GM04503 (cell line): ENCODE measurements at places on chromosomes 7 and 10.

- no peak for DNase-seq
These were observed 74.7 kb upstream of the SEPHS1 start for GRCh38 chr10:13422800-13423199.

- DNase-seq: no peak
These were observed 1.9 kb upstream of the STX1A start for GRCh38 chr7:73721377-73721817.

GRCh38 chr7:69780379-69780778 lies 182.1 kb downstream of the AUTS2 start:
- no peak for DNase-seq

GRCh38 chr10:71893920-71894319 lies 42.9 kb upstream of the PSAP start:
- no peak for DNase-seq

DNA sequence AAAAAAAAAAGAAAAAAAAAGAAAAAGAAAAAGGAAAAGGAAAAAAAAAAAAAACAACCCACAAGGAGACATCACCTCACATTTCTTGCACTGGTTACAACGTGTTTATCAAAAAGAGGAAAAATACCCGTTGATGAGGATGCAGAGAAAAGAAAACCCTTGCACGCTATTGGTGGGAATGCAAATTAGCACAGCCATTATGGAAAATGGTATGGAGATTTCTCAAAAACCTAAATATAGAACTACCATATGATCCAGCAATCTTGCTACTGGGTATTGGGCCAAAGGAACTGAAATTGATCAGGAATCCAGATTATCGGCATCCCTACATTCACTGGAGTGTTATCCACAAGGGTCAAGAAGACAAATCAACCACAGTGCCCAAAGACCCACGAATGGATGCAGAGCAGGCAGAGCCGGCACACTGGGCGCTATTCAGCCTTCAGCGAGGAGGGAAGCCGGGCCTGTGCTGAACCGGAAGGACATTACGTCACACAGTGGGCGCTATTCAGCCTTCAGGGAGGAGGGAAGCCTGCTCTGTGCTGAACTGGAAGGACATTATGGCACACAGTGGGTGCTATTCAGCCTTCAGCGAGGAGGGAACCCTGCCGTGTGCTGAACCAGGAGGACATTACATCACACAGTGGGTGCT lies 258.7 kb downstream of the ZMYND11 start:
- no peak for DNase-seq

DNA sequence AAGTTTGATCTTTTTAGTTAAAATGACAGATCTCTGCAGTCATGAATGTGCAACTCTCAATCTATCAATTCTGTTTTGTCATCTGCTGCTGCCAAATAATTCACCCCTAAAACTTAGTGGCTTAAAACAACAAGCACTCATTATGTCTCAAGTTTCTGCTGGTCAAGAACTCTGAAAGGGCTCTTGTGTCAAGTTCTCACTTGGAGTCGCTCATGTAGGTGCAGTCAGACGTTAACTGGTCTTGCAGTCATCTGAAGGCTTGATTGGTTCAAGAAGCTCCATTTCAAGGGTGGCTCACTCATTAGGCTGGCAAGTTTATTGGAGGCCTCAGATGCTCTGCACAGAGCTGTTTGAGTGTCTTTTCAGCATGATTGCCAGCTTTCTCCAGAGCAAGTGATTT lies 28.5 kb upstream of the LRRC72 start:
- no peak for DNase-seq

DNA sequence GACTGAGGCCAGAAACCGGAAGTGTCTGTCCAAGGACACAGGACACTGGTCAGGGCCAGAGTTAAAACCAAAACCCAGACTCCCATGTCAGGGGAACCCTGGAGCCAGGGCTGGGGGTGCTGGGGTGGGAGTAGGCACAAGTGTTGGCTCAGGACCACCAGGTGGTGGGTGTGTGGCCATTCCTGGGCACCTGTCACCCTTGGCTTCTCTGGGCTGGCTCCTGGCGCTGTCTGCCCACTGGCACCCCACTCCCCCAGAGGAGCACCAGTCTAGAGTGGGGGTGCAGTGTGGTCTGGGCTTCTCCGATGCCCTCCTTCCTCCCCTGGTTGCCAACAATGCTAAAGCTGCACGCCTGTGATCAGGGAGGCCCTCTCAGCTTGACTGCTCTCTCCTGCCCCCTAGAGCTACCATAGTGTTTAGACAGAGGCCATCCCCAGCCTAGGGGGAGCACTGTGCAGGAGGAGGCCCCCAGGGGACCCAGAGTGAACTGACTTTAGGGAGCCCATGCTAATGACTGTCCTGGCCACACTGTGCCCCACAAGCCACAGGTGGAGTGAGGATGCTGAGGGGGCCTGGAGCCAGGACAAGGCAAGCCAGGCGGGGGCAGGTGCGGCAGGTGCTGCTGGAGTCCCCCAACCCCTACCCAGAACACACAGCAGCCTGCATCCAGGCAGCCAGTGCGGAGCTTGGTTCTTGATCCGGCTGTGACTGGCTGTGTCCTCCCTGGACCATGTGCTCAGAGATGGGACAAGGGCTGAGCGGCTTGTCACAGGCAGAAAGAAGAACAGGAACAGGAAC lies 11.0 kb downstream of the RASGEF1A start:
- DNase-seq: no peak

GRCh38 chr7:16649196-16649595 lies 3.2 kb downstream of the BZW2 start:
- no peak for DNase-seq

GRCh38 chr10:69359594-69359993 lies 57.1 kb downstream of the TACR2 start:
- no peak for DNase-seq

DNA sequence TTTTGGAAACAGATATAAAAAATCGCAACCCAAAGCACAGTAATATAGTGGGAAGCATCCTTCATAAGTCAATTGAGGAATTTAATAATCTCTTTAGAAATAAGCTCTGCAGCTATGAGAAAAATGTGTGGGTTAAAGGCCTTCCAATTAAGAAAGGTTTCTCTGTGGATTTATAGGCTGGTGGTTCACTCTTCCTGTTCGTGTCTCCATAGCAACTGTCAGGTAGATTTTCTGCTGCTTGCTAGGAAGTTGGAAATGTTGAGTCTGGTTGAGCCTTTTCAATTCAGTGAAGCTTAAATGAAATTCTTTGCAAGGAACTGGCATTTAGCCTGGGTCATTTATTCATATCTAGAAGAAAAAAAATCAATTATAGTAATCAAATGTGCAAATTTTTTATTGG lies 652.8 kb upstream of the CELF2 start:
- no peak for DNase-seq

- no peak for DNase-seq
These were observed 219.7 kb downstream of the TRIL start for GRCh38 chr7:28738412-28738811.

DNA sequence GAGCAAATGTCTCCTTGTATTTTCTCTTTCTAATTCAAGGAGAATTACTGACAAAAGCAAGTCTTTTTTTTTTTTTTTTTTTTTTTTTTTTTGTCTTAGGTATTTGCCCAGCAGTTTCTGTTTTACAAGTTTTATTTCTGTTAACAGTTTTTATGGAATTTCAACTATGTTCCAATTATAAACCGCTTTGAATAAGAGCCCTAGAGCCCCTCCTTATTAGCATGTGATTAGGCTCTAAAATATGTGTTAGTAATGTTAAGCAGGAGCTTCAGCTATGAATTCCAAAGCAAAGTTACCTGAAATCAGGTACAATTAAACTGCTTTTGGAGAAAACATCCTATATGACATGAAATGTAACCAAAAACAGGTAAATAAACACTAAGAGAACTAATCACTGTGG lies 997.0 kb upstream of the POT1 start:
- DNase-seq: no peak

DNA sequence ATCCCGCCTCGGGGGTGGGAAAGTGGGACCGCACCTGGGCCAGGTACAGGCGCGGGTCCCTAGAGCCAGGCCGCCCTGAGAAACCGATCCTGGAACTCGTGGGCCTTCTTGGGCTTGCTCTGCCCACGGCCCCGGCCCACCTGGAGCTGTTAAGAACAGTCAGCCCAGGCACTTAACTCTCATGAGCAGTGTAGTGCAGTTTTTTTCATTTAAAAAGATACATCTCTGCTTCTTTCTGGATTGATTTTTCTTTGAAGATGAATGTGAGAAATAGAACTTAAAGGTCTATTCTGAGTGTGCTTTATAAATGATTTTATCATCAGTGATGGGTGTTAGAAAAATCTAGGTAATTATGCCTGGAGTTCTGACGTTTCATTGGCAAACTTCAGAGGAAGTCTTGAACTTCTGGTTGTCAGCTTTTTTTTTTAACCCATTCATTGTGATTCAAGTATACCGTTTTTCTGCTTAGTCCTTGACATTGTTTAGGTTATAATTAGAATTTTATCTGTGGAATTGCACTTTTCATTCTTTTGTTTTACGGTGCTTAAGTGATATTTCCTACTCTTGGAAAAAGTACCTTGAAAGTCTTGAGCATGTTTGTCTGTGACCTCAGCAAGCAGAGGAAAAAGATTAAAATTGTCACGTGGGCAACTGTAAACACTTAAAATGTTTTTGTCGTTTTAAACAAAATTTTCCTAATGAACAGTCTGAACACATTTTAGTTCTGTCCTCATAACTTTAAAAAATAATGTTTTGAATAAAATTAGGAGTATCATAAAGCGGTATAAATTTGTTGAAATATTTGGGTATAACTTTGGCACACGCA lies 906 bp downstream of the CDK1 start:
- DNase-seq: no peak

GRCh38 chr10:80265740-80266512 lies 23.5 kb downstream of the MAT1A start:
- DNase-seq: no peak

- no peak for DNase-seq
These were observed 54.1 kb upstream of the STK17A start for GRCh38 chr7:43528576-43529354.

DNA sequence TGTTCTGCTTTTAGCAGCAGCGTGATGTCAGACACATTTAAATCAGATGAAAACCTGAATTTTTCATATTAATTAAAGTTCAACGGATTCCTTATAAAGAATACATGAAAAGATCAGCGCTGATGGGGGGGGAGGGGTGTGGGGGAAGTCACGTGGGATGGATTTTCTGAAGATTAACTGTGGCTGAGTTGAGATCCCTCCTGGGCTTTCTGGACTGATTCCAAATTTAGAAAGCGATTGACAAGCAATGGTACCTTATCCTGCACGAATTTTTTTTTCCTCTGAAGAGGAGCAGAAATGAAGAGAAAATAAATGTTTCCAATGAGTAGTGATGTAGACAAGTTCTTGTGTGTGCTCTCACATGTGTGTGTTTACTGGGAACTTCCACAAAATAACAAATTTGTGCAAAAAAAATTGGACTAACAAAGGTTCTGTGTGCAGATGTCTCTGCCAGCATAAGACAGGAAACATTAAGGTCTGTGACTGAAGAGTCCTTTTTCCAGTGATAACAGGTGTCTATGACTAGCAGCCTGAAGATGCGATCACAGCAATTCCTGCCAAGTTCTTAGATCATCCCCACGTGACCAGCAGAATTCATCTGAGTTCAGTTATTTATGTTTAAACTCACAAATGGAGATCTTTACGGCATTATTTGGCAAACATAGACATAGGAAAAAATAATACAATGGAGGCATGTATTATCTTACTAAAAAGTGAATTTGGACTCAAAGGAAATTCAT lies 585.2 kb upstream of the CELF2 start:
- no peak for DNase-seq

DNA sequence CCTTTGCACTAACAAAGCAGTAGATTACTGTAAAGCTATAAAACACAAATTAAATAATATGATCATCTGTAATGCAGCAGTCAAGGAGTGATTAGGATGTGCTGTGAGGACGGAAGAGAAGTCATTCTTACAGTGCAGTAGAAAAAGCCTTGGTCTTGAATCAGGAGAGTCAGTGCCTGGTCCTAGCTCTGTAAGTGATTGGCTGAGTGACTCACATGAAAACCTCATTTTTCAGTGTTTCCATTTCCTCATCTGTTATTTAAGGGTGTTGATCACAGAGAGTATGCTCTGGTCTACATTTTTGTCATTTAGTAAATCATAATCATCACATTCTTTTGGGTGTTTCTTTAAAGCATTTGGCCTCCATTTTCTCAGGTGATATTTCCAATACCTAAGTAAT lies 717.8 kb downstream of the LRMDA start:
- peak; percentile 2 for DNase-seq

- DNase-seq: no peak
These were observed 158.3 kb upstream of the HDAC9 start for GRCh38 chr7:18337048-18337809.

GRCh38 chr10:70563230-70563629 lies 39.3 kb downstream of the PRF1 start:
- no peak for DNase-seq

DNA sequence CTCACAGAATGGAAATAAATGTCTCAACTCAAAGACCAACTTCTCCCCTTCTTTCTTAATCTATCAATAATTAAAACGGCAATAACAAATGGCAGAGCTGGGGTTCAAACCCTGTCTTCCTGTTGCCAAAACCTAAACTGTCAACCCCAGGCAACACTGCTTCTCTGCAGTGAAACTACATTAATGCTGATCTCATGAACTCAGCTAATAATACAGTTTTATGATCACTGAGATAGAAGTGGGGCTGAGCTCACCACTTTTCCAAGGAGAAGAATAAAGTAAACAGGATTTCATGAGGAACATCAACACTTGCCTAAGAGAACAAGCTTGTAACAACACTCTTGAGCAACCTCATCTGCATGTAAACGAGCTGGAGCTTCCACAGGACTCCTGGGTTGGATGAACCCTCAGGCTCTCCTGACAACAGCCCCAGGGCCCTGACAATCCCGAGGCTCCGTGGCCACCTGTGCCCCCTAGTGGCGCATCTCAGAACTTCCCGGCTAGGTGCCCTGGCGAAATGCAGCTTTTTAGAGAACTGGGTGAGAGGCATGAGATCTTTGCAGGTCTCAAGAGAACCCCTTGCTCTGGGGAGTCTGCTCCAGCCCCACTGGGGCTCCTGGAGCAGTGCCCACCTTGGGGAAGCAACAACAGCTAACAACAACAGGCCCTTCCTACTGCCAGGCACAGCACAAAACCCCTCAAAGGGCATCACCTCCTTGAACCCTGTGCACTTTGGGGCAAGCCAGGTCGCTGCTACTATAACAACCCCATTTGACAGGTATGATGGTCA lies 169.3 kb downstream of the SH3PXD2A start:
- DNase-seq: peak; percentile 75

DNA sequence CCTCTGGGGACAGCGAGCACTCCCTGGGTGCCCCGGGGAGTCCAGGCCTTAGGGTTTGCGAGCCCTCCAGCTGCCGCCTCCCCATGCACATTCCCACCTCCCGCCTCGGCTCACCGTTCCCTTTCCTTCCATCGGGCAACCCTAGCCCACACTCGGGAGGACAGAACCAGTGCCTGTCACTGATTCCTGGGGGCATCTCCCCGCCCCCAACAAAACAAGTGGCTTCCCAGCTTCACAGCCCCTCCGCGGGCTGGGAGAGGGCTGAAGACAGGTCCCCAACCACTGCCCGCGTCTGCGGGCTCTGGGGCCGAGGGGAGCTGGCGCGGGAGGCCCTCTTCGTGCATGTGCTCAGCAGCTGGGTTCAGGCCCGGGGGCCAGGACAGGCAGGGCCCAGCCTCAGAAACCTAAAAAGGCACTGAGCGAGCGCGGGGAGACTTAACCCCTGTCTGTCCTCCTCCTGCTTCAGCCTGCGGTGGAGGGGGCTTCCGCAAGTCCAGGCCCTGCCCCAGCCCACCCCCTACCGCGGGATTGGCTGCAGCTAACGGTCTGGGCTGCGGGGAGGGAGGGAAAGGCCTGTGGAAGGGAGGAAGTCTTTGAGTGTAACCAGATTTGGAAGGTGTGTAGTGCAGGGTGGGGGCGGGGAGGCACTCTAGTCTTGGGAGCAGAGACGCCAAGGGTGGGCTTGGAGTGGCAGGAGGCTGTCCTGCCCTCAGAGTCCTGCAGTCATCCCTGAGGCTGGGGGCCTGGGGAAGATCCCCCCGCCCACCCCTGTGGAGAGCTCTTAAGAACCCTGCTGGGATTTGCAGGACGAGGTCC lies 1.2 kb downstream of the FLNC start:
- no peak for DNase-seq
